Hypothalamus (tissue), 51 donors: ENCODE measurements at places on chromosomes 3 and 15.

DNA sequence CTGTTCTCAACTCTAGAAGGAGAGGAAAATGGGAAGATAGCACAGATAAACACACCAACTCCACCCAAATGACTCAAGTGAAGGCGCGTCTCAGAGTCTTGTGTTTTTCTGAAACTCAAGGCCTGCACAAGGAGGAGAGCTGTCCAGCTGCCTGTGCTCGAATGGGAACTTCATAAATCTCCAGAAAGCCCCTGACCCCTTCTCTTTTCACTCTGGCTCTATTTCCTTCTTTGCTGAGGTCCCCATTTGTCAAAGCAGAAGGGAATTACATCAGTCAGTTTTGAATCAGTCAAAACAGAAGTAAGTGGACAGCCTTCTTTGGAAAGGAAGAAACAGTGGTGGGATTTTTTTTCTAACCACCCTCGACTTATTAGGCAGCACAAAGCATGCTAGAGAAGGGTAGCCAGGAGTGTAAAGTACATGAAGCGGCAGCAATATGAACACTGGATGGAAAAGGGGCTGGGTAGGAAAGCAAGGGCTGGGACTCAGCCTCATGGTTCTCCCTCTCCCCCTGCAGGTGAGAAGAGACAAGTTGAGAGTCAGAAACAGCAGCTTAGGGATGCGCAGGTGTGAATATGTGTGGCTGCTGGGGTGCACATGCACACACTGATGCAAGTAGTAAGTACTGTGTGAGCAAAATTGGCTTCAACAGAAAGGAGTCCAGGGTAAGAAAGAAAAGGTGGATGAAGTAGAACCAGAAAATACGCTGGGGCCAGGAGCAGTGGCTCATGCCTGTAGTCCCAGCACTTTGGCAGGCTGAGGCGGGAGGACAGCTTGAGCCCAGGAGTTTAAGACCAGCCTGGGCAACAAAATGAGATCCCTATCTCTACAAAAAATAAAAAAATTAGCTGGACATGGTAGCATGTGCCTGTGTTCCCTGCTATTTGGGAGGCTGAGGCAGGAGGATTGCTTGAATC lies 36.6 kb upstream of the MAGEF1 start:
- DNase-seq = no peak

- DNase-seq = no peak
Observed at GRCh38 chr3:112010636-112011035, 11.9 kb downstream of the TAGLN3 start.

GRCh38 chr15:77012868-77013267 lies 17.9 kb downstream of the PSTPIP1 start:
- DNase-seq = no peak

DNA sequence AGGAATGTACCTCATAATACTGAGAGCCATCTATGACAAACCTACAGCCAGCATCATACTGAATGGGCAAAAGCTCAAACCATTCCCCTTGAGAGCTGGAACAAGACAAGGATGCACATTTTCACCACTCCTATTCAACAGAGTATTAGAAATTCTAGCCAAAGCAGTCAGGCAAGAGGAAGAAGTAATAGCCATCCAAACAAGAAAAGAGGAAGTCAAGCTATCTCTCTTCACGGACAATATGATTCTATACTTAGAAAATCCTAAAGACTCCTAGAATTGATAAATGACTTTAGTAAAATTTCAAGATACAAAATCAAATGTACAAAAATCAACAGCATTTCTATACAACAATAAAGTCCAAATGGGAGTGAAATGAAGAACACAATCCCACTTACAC lies 30.2 kb downstream of the OCA2 start:
- no peak for DNase-seq

GRCh38 chr3:124530916-124531315 lies 199.3 kb upstream of the UMPS start:
- no peak for DNase-seq

DNA sequence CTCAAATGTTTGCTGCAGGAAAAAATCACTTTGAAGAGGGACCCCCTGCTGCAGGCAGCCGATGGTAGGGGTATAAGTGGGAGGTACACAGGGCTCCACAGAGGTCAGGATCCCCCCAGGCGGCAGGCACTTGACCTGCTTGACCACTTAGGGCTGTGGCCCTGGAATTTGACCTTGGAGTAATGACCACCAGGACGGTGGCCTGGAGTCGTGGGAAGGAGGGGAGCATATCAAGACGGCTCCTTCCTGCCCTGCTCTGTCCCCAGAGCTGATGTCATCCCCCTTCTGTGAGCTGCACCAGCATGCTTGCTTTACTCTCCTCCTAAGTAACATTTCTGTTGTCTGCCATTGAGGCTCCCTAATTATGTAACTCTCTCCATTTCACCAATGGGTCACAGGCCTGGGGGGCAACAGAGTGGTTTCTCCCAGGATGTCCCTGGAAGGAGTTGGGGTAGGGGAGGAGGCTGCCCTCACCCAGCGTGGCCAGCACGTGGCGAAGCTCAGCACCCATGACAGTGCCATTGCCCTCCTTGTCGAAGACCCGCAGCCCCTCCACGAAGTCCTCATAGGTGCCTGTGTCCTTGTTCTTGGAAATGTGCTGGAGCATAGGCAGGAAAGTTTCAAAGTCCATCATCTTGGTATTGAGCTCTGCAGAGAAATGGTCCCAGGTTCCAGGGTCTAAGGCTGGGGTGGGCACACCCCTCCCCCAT lies 4.1 kb downstream of the MYL3 start:
- DNase-seq = no peak

DNA sequence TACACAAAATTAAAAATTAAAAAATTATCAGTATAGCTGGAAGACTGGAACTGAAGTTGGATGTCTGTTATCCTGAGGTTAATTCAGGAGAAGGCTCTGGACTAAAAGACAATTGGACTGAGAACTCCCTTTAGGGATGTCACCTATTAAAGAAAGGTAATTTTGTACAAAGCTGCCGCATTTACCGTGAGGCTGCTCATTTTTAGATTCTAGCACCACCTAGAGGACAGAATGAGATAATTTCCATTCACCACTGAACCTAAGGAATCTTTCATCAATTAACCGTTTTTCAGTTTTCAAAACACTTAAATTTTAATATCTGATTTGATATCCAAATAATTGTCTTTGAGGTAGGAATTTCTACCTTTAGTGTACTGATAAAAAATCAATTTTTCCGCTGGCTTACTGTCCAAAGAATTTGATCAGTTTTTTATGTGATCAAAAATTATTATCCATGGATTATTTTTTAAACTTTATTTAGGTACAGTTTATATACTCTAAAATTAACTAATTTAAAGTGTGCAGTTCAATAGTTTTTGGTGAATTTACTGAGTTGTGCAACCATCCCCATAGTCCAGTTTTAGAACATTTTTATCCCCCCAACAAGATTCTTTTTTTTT lies 106.7 kb upstream of the TNIK start:
- DNase-seq = no peak

- DNase-seq = no peak
Observed at GRCh38 chr3:9499455-9500107, 54.0 kb downstream of the LHFPL4 start.

- DNase-seq = no peak
Observed at GRCh38 chr15:98657721-98658120, 9.4 kb downstream of the IGF1R start.

DNA sequence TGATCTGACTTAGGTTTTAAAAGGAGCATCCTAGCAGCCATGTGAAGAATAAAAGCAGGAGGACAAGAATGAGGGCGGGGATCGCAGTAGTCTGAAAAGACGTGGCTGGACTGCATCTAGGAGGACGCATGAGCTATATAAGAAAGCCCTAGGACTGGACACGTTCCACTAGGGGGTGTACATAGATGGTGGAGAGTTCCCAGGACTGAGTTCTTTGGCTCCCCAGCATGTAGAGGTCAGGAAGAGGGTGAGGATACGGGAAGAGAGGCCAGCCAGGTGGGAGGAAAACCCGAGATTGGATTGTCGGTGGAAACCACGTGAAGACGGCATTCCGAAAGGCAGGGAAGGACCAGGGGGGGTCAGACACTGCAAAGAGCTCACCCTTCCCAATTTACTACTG lies 64.2 kb upstream of the CFAP161 start:
- no peak for DNase-seq

GRCh38 chr15:73374604-73375003 lies 5.8 kb upstream of the HCN4 start:
- no peak for DNase-seq

GRCh38 chr3:81951106-81951505 lies 189.7 kb upstream of the GBE1 start:
- no peak for DNase-seq

GRCh38 chr3:66037986-66038369 lies 740 bp downstream of the MAGI1 start:
- DNase-seq = no peak

DNA sequence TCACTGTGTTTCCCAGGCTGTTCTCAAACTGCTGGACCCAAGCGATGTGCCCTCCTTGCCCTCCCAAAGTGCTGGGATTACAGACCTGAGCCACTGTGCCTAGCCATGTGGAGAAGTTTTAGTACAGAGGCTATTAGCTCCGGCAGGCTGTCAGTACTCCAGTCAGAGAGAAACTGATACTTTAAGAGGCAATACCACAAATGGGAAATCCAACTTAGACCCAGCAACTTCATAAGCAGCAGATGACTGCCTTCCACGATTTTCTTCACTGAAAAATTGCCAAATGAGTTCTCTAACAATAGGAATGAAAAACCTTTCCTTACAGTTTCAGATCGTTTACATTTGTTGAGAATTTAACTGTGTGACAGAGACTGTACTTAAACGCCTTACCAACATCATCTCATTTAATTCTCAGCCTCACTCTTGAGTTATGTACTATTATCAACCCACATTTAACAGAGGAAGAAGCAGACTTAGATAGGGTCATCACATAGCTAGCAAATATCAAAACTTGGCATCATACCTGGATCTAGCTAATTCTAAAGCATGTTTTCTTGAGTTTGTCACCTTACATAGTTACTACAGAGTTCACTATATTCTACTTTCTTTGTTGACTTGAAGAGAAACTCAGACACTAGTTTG lies 127.4 kb downstream of the TCF12 start:
- DNase-seq = no peak

- DNase-seq = no peak
Observed at GRCh38 chr3:43748179-43748578, 57.4 kb downstream of the ABHD5 start.

- no peak for DNase-seq
Observed at GRCh38 chr15:64279131-64279530, 76.8 kb downstream of the CSNK1G1 start.

- DNase-seq = no peak
Observed at GRCh38 chr15:29844290-29844903, 22.1 kb upstream of the TJP1 start.

GRCh38 chr3:112061152-112061551 lies 25.0 kb upstream of the C3orf52 start:
- no peak for DNase-seq
